Nucleus accumbens (tissue), 56 donors: ENCODE measurements at places on chromosomes 12 and 14.

DNA sequence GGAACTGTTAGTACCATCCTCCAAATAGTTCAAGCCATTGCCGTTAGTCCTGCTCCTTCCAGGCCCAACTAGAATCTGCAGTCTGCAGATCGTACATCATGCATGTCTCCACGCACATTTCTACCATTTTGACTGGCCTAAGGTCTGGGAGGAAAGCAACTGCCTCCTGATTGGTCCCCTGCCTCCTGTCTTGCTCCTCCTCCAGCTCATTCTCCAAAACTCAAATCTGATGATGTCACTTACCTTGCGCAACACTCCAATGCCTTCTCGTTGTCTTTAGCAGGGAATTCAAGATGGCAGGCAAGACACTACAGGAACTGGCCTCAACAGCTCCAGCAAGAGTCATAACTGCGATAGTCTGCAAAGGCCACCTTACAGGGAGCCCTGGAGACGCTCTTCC lies 9.7 kb upstream of the HCAR1 start:
- no peak for DNase-seq

- no peak for DNase-seq
Observed at GRCh38 chr12:94092516-94093241, 55.7 kb upstream of the PLXNC1 start.

GRCh38 chr14:26191123-26191522 lies 406.7 kb downstream of the NOVA1 start:
- DNase-seq = no peak

GRCh38 chr12:66127650-66128049 lies 2.9 kb downstream of the LLPH start:
- DNase-seq = no peak

DNA sequence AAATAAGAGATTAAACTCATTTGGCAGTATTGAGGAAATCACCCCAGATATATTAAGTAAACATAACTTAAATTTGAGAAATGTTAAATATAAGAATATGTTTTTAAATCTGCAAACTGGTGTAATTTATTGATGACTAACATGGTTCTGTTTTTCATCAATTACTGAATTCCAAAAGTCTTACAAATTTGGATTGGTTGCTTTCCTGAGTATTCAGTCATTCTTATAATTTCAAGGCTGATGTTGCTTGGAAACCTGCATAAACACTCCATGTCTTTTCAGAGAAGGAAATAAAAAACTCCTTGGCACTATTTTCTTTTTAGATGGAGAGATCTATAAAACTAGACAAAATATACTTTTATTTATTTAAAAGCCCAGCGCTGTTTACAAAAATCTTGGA lies 71.7 kb downstream of the NOVA1 start:
- no peak for DNase-seq

GRCh38 chr12:122348505-122348904 lies 74.0 kb downstream of the CLIP1 start:
- DNase-seq = no peak

DNA sequence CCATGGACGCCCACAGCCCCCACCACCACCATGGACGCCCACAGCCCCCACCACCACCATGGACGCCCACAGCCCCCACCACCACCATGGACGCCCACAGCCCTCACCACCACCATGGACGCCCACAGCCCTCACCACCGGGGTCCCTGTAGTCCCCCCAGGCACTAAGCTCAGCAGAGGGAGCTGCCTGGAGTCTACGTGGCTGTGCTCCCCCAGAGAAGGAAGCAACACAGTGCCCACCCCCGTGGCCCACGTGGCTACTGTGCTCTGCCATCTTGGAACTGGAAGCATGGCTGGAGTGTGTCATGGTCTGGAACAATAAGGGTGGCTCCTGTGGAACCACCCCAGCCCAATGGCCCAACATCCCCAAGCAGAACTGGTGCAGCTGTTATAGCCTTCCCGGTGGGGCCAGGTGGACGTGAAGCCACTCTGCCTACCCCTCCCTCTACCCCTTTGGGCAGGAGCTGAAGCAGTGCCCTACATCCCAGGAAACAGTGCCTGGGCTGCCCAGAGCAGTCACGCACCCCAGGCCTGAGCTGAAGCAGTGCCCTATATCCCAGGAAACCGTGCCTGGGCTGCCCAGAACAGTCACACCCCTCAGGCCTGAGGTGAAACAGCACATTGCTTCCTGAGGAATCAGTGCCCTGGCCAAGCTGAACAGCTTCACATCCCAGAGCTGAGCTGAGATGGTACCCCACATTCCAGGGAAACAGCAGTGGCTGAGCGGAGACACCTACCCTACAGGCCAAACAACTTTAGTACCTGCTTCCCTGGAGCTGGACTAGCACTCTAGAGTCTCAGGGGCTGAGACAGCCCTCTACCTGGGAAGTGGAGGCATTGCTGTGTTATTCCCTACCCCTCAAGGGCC lies 9.0 kb upstream of the SFSWAP start:
- DNase-seq = no peak

DNA sequence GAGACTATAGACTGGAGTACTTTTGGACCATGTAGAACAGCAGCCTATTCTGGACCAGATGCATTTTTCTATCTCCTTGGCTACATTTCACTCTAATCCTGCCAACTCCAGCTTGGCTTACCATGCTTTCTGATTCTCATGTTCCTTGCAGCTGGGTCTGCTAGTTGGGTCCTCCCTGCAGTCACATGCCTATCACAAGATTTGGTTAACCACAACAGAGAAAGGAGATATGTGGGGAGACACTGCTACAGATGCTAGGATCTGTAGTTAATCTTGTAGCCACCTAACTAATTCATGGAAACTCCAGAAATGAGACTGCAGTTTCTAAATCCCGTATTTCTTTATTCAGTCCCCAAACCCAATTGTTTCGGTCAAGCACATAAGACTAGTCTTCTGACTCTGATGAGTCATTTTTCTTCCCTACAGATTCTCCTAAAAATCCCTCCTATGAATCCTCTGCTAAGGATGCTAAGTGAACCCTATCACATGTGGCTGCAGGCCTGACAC lies 410.6 kb downstream of the DAD1 start:
- no peak for DNase-seq

GRCh38 chr14:50348933-50349332 lies 36.8 kb downstream of the DMAC2L start:
- no peak for DNase-seq

DNA sequence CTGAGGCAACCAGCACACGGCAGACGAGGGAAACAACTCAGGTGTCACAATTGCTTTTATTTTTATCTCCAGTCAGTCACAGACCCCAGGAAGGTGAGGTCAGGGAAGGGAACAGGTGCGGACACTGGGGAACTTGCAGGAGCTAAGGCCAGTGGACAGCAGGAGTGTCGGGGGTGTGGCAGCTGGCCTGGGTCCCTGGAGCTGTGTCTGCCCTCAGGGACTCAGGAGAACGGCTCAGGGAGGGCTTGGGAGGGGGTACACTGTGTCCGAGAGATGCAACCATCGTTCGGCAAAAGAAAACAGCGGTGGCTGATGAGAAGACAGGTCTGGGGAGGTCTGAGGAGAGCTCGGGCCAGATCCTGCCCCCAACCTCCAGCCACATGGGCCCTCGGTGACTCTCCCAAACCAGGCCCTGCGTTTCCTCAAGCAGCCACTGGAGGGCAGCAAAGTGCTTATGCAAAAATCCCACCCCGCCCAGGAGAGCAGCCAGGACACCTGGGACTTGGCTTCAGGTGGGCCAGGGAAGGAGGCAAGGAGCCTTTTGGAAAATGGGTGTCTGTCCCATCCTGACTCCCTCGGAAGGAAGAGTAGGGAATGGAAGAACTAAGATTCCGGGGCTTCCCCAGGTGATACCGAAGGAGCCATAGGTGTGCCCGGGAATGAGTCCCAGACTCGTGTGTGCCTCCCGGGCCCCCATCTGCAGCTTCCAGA lies 24.1 kb upstream of the BCDIN3D start:
- DNase-seq = peak; percentile 52

- peak; percentile 98 for DNase-seq
Observed at GRCh38 chr12:1661553-1662335, 29.1 kb upstream of the ADIPOR2 start.

DNA sequence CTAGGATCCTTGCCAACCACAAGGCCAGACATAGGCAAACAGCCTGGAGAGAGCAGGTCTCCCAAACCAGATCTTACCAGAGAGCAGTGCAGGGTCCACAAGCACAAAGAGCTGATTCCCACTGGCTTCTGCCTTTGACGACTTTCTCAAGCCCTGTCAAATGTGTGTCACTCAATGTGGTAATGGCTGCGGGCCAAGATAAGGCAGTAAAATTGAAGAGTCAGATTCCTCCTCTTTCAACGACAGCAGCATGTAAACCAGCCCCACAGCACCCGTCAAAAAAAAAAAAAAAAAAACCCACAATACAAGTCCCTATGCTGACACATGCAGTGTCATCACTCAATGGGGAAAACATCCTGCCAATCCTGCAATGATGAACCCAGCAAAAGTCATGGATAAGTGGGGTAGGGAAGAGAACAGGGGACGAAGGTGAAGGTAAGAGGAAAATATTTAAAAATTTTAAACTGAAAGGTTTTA lies at the start of gene STON2:
STON2 (minus strand) TSS at position 123 of the 477 bp plus-strand sequence. CDS start 1,942 bp downstream, outside the sequence.
- no peak for DNase-seq

DNA sequence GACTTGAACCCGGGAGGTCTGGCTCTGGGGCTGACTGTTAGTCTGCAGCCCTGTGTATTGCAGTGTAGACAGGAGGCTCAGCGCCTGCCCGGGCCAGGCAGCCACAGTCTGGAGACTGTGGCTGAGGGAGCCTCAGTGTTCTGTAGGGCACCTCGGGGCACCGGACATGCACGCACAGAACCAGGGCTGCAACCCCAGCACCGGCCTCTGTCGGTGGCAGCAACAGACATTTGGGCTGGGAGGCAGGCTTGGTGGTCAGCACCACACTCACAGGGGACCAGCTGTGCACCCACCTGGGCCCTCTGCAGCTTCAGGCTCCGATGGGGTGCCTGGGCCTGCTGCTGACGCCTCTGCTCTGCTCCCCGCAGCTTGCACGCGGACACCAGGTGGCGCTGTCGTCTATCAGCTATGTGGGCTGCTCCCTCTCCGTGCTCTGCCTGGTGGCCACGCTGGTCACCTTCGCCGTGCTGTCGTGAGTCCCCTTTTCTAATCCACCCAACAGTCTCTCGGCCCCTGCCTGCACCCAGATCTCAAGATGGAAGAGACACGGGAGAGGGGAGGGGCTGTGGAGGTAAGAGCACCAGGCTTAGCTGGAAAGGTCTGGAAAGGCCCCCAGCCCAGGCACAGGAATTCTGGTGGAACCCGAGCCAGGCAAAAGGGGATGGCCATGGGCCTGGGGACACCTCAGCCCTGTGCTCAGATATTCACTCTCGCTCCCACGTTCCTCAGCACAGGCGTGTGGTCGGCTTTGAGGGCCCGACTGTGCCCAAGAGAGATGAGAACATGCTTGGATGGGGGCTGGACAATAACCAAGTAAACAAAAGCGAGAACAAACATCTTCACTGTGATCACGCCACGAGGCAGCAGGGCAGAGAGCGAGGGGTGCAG lies 151.0 kb downstream of the ADGRD1 start:
- DNase-seq = peak; percentile 73

DNA sequence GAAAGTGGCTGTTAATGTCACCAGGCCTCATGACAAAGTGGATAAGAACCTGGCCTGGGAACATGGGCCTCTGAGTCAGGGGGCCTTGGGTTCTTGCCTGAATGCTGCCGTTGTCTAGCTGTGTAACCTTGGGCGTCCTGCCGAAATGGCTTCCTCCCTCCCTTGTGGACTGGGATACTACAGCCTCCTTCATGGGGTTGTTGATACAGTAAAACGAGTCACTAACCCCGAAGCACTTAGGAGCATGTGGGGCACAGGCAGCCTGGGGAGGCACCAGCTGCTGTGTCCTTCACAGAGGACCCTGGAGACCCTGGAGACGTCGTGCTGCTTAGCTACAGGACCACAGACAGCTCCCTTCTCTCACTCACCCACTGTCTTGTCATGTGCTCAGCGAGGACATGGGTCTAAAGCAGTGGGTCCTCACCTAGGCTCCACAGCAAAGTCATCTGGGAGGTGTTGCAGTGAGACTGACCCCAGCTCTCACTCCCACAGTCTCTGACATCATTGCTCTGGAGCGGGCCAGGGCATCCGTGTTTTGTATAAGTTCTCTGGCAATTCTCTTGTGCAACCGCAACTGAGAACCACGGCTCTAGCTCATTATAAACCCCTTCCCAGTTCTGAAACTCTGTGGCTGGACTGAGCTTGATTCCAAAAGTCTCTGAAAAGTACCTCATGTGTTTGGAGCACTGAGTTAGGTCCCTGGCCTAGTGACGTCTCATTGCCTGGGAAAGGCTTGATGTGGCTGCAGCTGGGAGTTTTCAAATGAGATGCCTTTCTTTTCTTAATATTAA lies 42.1 kb downstream of the SERPINA3 start:
- no peak for DNase-seq

DNA sequence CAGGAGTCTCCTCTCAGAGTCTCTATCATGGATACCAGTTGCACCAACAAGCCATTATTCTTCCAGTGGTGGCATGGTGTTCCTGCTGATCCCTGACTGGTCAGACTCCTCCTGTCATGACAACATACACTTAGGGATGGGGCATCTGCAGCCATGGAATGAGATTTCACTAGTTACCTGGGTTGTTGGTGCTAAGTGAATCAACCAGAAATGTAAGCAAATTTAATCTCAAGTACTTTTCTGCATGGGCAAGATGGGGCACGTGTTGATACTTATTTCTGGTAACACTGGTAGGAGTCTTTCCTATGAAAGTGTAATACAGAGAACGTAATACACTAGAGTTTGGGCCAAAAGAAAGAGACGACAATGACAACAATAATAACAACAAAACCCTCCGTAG lies 211.5 kb upstream of the FOXN3 start:
- DNase-seq = no peak

DNA sequence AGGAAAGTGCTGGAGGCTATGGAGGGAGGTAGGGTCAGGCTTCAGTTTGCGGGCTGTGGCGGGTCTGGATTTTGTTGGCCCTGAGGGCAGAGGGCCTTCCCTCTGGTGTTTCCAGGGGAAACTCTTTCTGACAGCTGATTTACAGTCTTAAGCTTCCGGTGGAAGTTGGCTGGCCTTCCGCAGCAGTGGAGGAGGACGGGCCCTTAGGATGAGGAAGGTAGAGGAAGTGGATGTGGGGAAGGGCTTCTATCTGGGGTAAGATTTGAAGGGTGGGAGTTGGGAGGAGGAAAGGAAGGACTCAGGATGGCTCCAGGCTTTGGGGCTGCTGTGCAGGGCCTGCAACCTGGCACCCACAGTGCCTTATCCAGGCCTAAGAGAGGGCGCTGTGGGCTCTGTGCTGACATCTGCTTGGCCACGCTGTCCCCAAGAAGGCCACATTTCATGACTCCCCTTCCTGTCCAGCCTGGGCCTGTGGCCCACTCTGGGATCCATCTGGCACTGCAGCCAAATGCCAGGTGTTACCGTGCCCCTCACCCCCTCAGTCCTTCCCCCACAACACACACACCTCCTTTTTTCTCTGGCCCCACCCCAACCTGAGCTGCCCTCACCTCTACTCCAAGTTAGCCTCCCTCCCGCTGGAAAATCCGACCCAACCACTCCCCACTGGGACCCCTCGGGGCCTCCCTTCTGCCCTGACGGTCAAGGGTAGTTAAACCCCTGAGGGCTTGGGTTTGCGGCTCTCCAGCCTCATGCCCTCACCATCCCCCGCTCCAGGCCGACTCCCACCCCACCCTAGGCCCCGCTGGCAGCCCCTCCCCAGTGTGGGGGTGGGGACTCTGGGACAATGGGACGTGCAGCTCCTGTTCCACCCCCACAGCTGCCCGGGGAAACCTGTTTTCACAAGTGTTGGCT lies 7.7 kb upstream of the PPP1R13B start:
- DNase-seq = no peak
